ENCODE measurements at places on chromosomes 11 and 22.

DNA sequence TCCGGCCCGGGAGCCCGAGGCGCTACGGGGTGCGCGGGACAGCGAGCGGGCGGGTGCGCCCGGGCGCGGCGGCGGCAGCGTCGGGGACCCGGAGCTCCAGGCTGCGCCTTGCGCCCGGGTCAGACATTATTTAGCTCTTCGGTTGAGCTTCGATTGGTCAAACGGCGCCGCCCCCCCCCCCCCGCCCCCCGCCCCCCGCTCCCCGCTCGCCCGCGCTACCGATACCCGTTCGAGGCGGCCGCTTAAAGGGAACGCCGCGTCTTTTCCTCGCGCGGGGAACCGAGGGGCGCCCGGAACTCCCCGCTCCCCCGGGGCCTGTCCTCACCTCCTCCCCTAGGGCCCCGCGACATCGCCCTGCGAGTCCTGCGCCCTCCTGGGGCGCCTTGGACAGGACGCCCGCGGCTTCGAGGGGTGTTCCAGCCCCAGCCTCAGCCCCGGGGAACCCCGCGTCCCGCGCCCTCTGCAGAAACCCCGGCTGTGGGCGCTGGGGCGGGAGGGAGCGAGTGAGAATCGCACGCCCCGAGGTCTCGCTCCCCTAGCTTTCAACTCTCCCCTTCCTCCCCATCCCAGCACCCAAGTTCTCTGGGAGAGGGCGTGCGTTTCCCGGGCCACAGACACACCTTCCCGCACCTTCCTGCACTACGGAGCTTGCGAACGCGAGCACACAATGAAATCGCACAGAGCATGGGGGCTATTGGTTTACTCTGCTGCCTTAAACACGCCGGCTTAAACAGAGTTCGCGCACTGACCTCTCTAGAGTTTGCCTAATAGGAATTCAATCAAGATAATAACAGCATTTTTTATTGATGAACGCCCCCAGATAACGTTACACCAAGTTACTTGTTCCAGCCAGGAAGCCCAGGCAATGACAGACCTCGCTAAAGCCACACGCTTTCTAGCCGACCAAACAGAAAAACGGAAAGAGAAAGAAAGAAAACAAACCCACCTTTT lies at the start of gene BDNF:
BDNF (minus strand) TSS at position 105 of the 951 bp plus-strand sequence. CDS start 41,891 bp downstream, outside the sequence.
- DNase-seq = no peak

DNA sequence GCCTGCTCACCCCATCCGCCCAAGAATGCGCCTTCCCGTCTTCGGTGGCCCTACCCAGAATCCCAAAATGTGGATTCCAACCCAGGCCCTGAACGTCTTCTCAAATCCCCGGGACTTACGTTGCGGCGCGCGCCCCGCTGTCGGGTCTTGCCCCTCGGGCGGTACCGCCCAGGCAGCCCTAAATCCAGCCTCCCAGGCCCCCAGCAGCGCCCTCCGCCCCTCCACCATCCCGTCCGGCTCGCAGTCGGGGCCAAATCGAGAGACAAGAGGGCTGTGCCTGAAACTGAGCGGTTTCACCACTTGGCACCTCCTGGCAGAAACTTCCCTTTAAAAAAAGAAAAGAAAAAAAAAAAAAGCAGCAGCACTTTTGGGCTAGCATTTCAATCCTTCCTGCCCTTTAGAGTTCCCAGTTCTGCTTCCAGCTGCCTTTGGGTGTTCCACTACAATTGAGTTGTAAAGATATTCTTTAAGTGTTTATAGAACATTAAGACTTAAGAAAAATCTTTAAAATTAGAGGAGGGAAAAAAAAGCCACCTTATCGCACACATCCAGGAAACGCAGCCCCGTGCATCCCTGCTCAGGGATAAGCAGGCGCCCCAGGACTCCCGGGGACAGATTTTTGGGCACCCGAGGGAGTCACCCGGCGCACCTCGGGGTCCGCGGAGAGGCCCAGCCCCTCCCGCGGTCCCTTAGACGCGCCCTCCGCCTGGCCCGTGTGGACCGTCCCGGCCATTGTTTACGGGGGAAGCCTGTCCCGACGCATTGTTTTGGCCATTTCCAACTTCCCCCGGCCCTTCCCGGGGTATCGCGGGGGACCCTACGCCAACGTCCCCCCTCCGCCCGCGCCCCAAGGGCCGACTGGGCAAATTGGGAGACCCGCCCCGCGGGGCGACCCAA lies 57.6 kb downstream of the KCNJ4 start:
- DNase-seq = no peak

GRCh38 chr11:65945941-65946558 lies 770 bp downstream of the TSGA10IP start:
- DNase-seq = no peak

- no peak for DNase-seq
Measured at GRCh38 chr11:114525682-114526081, 34.0 kb downstream of the NXPE1 start.

GRCh38 chr11:35786188-35786587 lies 123.6 kb downstream of the TRIM44 start:
- no peak for DNase-seq

DNA sequence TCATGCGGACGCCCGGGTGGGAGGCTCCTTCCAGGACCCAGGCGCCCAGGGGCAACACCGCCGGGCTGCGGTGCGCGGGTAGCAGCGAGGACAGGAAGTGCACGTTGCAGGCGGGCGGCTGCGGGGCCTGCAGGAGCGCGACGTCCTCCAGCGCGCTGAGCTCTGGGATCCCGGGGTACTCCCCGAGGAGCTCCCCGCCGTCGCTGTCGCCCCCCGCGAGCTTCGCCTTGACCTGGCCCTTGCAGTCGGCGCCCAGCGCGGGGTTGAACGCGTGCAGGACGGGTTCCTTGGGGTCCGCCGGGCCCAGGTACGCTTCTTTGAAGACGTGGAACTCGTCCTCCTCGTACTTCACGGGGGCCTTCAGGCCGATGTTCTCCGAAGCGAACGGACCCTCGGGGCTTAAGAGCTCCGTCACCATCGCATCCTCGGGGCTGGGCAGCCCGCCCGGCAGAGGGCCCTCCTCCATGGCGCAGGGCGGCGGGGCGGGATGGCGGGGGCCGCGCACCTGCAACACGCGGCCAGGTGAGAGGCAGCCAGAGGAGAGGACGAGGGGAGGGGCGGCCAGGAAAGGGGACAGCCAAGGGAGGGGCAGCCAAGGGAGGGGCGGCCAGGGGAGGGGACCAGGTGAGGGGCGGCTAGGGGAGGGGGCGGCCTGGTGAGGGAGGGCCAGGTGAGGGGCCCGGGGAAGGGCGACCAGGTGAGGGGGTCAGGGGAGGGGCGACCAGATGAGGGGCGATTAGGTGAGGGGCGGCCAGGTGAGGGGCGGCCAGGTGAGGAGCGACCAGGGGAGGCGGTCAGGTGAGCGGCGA lies 921 bp downstream of the TESMIN start:
- DNase-seq = no peak

DNA sequence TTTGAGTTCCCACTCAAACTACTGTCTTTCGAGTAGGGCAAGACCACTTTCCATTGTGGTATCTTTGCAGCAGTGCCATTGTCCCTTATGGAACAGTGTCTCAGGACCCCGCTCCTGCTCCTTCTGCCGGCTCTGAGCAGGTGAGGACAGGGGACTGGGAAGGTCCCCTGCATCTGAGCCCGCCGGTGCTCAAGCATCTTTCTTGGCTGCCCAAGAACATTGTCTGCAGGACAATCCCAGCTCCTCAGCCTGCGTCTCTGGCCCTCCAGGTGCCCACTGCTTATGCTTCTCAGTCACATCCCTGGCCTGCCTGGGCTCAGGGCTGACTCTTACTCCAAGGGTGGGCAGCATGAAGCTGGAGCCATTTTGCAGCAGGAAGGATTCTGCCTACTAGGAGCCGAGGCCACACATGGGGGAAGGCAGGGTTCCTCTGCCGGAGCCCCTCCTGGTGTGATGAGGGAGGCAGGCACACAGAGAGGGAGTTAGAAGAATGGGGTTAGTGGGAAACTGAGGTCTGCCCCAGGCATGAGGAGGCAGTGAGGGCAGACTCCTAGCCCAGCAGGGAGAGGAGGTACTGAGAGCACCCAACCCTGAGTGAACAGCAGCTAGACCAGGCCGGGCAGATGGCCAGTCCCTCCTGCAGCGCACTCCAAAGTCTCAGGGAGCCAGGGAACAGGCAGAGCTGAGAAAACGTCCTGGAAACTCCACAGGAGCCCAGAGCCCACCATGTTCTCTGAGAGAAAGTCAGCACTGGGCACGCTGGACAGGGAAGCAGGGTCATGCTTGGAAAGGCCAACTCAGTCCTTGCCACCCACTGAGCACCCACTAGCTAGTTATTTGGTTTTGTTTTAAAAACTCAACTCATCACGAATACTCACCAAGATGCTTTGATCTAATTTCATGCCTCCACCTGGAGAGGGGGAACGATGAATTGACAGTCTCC lies 7.5 kb upstream of the PPARA start:
- no peak for DNase-seq

GRCh38 chr22:36870250-36870649 lies 9.4 kb downstream of the NCF4 start:
- no peak for DNase-seq
